ENCODE measurements at places on chromosomes 6 and 20. TPM values are rescaled to one million over a fixed set of nuclear protein-coding genes. Genes with fewer than 3 reads are reported as not detected.
A peak's percentile ranks its signal among the peaks of the same experiment; 100 is the strongest.

- peaks cover 6% of the 10 kb centered on the region for H3K36me3 ChIP-seq
- DNase-seq = no peak
- no peak overlapping the region for H3K27ac ChIP-seq
- no peak overlapping the region for H3K4me3 ChIP-seq
- peaks cover 10% of the 10 kb centered on the region for H3K27me3 ChIP-seq
- peaks cover 4% of the 10 kb centered on the region for H3K4me1 ChIP-seq
Observed at GRCh38 chr6:169424149-169424804, 170.6 kb upstream of the THBS2 start.

Gene BMP6
- total RNA-seq = 3.4 TPM

Gene HDGFL1
- total RNA-seq = not detected

- H3K4me1 ChIP-seq = peaks cover 45% of the 10 kb centered on the region
- H3K36me3 ChIP-seq = peaks cover 10% of the 10 kb centered on the region
- no peaks in the 10 kb centered on the region for H3K27me3 ChIP-seq
- H3K27ac ChIP-seq = peak overlapping the region; percentile 74
- no peak overlapping the region for H3K4me3 ChIP-seq
Observed at GRCh38 chr6:111767752-111768430, 105.4 kb downstream of the FYN start.

DNA sequence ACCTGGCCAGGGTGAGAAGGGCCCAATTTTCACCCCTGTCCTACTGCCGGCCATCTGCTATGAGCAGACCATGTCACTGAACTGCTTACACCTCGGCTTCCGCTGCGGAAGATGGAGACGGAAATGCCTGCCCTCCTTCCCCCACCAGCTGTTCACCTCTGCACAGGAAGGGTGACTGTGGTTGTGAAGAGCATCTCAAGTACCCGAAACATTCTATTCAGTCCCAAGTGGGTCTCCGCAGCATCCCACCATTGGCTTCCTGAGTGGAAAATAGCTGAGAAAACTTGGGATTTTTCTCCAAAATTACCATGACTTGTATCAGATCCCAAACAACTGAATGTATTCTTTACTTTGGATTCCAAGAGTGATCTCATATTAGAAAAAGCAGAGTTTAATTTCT, 16.1 kb downstream of the DOK5 start:
- no peaks in the 10 kb centered on the region for H3K27me3 ChIP-seq
- no peaks in the 10 kb centered on the region for H3K36me3 ChIP-seq
- H3K4me3 ChIP-seq = no peak overlapping the region
- H3K4me1 ChIP-seq = no peaks in the 10 kb centered on the region
- no peak for DNase-seq

- H3K4me1 ChIP-seq = peaks cover 10% of the 10 kb centered on the region
- no peaks in the 10 kb centered on the region for H3K27me3 ChIP-seq
- DNase-seq = peak; percentile 28
- no peaks in the 10 kb centered on the region for H3K36me3 ChIP-seq
- H3K4me3 ChIP-seq = no peak overlapping the region
Observed at GRCh38 chr20:11544029-11544678, 373.5 kb upstream of the BTBD3 start.

DNA sequence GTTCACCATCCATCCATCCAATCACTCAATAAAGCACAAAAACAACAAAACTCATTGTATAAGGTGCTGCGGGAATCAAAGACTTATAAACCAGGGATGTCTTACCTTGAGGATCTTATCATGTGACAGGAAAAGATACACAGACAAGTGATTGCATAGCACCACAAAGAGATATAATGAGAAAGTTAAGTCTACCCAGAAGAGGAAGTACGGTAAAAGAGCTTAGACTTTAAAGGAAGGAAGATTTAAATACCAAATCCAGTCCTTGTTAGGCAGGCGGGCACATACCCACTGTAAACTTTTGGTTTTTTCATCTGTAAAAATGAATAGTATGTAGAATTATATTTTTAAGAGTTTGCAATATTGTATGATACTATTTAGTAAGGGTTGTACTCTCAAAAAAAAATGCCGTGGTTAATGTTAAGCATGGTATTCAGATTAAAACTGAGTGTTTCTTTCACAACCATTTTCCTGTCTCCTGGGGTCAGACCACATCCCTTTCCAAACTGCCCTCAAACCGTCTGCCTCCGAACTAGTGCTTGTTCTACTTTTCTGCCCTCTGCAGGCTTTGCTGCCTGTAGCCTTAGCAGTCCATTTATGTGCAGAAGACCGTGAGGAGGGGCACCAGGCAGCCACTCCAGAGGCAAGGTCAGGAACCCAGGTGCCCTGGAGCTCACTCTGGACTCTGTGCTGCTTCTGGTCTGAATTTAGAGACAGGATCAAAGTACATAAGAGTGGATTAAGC, 179.5 kb upstream of the SYNDIG1 start:
- no peak overlapping the region for H3K27ac ChIP-seq
- peaks cover 19% of the 10 kb centered on the region for H3K27me3 ChIP-seq
- no peak for DNase-seq
- no peak overlapping the region for H3K4me3 ChIP-seq

DNA sequence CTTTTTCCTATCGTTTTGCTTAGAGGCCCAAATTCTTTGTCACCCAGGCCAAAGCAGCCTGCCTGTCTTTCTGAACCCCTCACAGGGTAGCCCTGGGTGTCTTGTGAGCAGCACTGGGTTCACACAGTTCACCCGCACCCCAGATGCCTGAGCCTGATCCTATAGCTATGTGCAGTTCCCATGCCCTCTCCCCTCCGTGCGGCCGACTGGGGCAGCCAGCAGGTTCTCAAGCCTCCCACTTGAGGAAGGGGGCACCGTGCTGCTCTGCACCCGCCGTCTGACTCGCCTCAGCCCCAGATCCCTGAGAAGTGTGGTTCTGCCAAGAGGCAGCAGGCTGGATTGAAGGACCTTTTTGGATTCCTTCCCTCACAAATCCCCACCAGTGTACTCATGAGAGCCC, 89.0 kb downstream of the PSMB1 start:
- no peaks in the 10 kb centered on the region for H3K36me3 ChIP-seq
- peak overlapping the region; percentile 57 for H3K27ac ChIP-seq
- H3K4me1 ChIP-seq = peaks cover 4% of the 10 kb centered on the region

DNA sequence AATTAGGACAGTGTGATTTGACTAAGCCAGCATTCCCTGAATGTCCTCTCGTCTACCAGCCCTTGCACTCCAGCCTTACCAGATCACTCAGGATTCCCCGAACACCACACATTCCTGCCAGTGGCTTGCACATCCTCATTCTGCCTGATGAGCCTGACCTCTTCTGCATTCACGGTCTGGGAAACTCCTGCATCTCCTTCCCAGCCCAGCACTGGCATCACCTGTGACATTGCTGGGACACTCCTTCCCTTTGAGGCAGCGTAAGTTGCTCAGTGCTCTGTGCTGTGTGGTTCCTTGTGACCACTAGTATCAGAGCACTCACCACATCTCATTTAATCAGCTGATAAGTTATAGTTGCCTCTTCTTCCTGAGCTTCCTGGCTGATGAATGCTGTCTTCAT, 17.3 kb downstream of the NCOA7 start:
- DNase-seq = no peak
- no peak overlapping the region for H3K4me3 ChIP-seq
- H3K4me1 ChIP-seq = peaks cover 8% of the 10 kb centered on the region
- H3K27me3 ChIP-seq = no peaks in the 10 kb centered on the region

DNA sequence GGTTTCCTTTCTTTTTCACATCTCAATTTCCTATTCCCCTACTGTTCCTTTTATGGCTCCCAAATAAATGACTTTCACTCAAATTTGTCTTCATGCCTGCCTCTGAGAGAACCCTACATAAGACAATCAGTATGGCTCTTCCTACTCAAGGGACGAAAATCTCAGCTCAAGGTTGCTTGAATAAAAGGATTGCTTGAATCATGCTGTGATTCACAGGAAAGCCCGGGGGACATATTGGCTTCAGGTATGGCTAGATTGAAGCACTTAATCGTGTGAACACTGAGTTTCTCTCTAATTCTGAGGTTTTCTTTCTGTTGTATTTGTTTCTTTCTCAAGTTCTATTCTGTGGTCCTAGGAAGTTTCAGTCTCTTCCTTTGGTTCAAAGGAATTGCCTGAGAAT, 140.3 kb upstream of the SULF2 start:
- peaks cover 7% of the 10 kb centered on the region for H3K27me3 ChIP-seq
- no peaks in the 10 kb centered on the region for H3K36me3 ChIP-seq

- peaks cover 6% of the 10 kb centered on the region for H3K4me1 ChIP-seq
- DNase-seq = no peak
- H3K36me3 ChIP-seq = no peaks in the 10 kb centered on the region
- no peak overlapping the region for H3K4me3 ChIP-seq
- peaks cover 24% of the 10 kb centered on the region for H3K27me3 ChIP-seq
Observed at GRCh38 chr20:60966766-60967165, 285.3 kb upstream of the CDH4 start.

Gene CDC5L
- 30.4 TPM for total RNA-seq

GRCh38 chr6:127435626-127436220, 23.5 kb downstream of the KIAA0408 start:
- no peaks in the 10 kb centered on the region for H3K27me3 ChIP-seq
- H3K27ac ChIP-seq = no peak overlapping the region
- no peaks in the 10 kb centered on the region for H3K36me3 ChIP-seq
- H3K4me1 ChIP-seq = no peaks in the 10 kb centered on the region
- H3K4me3 ChIP-seq = no peak overlapping the region
- no peak for DNase-seq

Gene CCN6
- total RNA-seq = not detected

Gene CST4
- not detected for total RNA-seq

Gene MICAL1
- 102 TPM for total RNA-seq

GRCh38 chr20:39853050-39853449, 836.0 kb downstream of the MAFB start:
- no peak overlapping the region for H3K4me3 ChIP-seq
- DNase-seq = no peak
- peaks cover 36% of the 10 kb centered on the region for H3K4me1 ChIP-seq
- no peaks in the 10 kb centered on the region for H3K36me3 ChIP-seq

Gene FAM83C
- not detected for total RNA-seq

DNA sequence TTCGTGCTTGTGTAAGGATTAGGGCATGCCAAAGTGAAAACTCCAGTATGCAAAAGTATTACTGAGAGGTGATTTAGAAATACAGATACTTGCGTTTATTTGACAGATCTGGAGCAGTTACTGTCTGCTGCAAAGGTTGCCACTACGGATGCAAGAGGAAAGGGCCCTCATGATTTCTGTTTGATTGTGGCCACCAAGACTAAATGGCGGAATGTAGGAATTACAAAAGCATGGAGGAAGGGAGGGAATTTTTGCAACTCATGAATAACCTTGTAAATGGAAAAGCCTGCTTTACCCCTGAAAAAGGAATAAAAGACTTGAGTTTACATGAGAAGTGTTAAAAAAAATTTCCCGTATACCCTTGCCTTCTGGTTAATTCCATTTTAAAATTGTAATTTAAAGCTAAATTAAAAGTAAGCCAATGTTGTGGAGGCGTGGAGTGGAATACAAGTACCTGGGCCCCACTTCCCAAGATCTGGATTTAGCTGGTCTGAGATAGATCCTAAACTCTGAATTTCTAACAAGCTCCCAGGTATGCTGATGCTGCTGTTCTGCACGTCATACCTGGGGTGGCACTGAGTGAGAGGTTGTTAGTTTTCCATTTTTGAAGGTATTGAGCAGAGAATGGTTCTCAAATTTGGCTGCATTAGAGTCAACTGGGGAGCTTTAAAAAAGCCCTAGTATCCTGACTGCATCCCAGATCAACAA, 56.6 kb upstream of the NKX2-2 start:
- no peaks in the 10 kb centered on the region for H3K36me3 ChIP-seq
- H3K27ac ChIP-seq = no peak overlapping the region
- no peaks in the 10 kb centered on the region for H3K4me1 ChIP-seq
- H3K27me3 ChIP-seq = peaks cover 64% of the 10 kb centered on the region

Gene PXDC1
- total RNA-seq = 5.3 TPM

GRCh38 chr6:170031684-170032121, 259.2 kb downstream of the DLL1 start:
- DNase-seq = no peak
- H3K4me1 ChIP-seq = peaks cover 16% of the 10 kb centered on the region
- H3K36me3 ChIP-seq = peaks cover 3% of the 10 kb centered on the region
- H3K27ac ChIP-seq = no peak overlapping the region
- no peak overlapping the region for H3K4me3 ChIP-seq

Gene MAP3K5
- total RNA-seq = 1.1 TPM

- H3K4me1 ChIP-seq = no peaks in the 10 kb centered on the region
- no peaks in the 10 kb centered on the region for H3K27me3 ChIP-seq
- no peaks in the 10 kb centered on the region for H3K36me3 ChIP-seq
- H3K27ac ChIP-seq = no peak overlapping the region
- no peak overlapping the region for H3K4me3 ChIP-seq
Observed at GRCh38 chr20:16175322-16175961, 397.8 kb downstream of the KIF16B start.

- H3K27me3 ChIP-seq = no peaks in the 10 kb centered on the region
- no peak for DNase-seq
- H3K27ac ChIP-seq = no peak overlapping the region
- H3K4me1 ChIP-seq = no peaks in the 10 kb centered on the region
- no peaks in the 10 kb centered on the region for H3K36me3 ChIP-seq
Observed at GRCh38 chr6:1461207-1461606, 71.8 kb downstream of the FOXF2 start.

DNA sequence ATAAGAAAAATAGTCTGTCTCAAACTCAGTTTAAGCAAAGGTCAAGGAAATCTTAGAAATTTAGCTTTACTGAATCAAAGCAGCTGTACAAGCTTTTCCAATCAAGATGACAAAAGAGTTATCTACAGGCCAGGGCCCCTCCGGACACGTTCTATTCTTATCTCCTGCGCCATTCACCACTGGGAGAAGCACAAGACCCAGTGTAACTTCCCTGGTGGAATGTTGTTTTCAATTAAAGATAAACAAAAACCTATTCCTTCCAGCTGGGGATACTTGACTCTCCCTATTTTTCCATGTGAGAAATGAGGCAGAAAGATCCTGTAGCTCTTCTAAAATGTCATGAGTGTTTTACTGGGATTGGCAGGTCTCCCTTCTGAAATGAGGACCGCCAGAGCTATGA, 123.3 kb downstream of the TBX18 start:
- H3K27ac ChIP-seq = no peak overlapping the region
- no peak for DNase-seq
- no peaks in the 10 kb centered on the region for H3K36me3 ChIP-seq
- peaks cover 9% of the 10 kb centered on the region for H3K4me1 ChIP-seq

DNA sequence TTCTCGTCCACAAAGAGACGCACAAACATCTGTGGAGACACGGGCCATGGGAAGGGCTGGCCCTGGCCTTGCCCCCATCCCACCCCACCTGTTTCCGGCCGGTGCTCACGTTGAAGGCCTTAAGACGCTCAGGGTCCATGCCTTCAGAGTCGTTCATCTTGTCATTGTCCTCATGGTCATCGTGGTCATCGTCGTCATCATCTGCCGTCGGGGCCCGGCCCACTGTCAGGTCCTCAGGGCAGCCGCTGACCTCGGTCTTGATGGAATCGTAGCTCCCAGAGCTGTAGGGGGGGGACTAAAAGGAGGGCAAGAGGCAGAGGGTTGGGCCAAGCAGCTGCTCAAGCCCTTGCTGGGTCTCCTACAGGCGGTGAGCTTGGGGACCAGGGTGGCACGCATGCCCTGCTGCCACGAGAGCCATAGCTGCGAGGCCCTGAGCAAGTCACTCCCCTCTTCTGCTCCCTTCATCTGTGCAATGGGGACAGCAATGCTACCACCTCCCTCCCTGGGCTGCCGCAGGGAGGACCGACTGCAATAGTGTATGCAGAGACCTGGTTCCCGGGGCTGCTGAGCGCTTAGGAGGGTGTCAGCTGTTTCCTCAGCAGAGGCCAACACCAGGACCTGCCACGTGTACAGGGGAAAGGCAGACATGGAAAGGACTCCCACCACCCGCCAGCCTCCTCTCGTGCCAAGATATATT, 95.5 kb downstream of the ASXL1 start:
- H3K4me3 ChIP-seq = no peak overlapping the region
- no peak for DNase-seq
- no peaks in the 10 kb centered on the region for H3K27me3 ChIP-seq

- no peak overlapping the region for H3K27ac ChIP-seq
- H3K27me3 ChIP-seq = peaks cover 28% of the 10 kb centered on the region
- H3K36me3 ChIP-seq = peaks cover 10% of the 10 kb centered on the region
Observed at GRCh38 chr6:157585274-157586087, 204.5 kb downstream of the ZDHHC14 start.

Gene DNAH8
- total RNA-seq = 0.12 TPM

Gene HMGN4
- total RNA-seq = 39.7 TPM

Gene COL19A1
- 2.3 TPM for total RNA-seq

Measured in progenitor cell of endocrine pancreas (in vitro differentiated cells).